Caki2 (cell line): ENCODE measurements at places on chromosomes 1 and 21.

- no peak for DNase-seq
Observed at GRCh38 chr1:101316256-101316655, 79.4 kb downstream of the S1PR1 start.

- DNase-seq: no peak
Observed at GRCh38 chr1:155001425-155001674, 1.3 kb upstream of the ZBTB7B start.

DNA sequence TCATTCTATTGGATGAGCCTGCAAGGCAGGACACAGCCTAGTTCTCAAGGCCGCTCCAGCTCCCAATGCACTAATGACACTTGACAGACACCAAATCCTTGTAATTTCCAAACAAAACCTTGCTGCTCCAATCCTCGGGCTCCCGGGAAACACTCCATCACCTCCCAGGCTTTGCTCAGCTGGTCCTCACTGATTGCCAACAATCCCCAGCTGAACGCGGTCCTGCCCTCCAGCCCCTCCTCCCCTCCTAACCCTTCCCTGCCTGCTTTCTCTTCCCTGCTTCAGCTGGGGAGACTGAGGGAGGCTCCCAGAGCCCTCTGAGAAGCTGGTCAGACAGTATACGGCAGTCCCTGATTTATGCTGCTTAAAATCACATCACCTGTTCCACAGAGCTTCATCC lies 114.4 kb upstream of the TNR start:
- no peak for DNase-seq

- DNase-seq: no peak
Observed at GRCh38 chr1:231021540-231022031, 18.5 kb downstream of the FAM89A start.

- DNase-seq: peak; percentile 22
Observed at GRCh38 chr21:32653326-32653901, 41.2 kb upstream of the CFAP298 start.

- no peak for DNase-seq
Observed at GRCh38 chr1:162179121-162179520, 109.6 kb downstream of the NOS1AP start.

DNA sequence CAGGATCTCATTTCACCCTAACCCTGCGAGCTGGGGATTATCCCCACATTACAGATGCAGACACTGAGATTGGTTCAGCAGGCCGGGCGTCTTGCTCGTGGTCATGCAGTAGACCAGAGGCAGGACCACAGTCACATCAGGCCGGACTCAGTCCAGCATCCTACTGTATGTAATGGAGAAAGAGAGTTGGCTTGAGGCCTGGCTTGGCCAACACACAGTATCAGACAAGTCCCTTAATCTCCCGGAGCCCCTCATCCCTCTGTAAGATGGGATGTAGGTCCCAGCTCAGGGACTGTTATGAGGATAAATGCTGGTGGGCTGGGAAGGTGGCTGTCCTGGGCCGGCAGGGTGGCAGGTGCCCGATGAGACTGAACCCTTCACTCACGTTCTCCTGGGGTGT lies 66.1 kb upstream of the ACTL8 start:
- DNase-seq: no peak

GRCh38 chr1:51313961-51314777 lies 16.2 kb downstream of the TTC39A start:
- DNase-seq: peak; percentile 76

- no peak for DNase-seq
Observed at GRCh38 chr1:245168086-245168485, 13.3 kb downstream of the KIF26B start.

GRCh38 chr1:212396638-212397037 lies 18.0 kb downstream of the PACC1 start:
- peak; percentile 26 for DNase-seq

DNA sequence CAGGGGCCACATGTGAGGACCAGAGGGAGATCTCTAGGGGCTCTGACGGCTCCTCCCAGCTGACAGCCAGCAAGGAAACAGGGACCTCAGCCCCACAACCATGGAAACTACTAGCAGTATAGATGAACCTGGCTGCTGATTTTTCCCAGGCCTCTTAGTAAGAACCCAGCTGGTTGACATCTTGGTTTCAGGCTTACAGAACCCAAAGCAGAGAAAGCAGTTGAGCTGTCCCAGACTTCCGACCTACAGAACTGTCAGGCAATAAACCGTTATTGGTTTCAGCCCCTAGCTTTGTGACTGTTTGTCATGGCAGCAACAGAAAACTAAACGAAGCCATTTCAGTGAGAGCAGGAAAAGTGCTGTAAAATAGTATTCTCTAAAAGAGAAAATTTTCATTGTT lies 36.4 kb downstream of the ETS2 start:
- no peak for DNase-seq

DNA sequence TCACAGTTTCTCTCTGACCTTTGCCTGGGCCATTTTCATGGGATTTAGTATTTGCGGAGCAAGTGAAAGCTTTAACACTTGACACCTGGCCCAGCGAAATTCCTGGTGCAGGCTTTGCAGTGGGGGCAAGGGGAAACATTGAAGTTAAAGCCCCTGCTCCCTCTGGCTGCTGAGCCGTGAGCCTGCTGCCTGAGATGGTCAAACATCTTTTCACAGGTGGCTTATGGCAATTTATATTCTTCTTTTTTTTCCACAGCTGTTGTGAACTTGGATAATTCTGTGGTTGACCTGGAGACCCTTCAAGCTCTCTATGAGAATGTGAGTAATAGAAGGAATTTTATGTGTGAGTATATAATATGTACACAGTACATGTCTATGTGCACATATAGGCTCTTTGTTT lies 202.9 kb downstream of the FMN2 start:
- no peak for DNase-seq

DNA sequence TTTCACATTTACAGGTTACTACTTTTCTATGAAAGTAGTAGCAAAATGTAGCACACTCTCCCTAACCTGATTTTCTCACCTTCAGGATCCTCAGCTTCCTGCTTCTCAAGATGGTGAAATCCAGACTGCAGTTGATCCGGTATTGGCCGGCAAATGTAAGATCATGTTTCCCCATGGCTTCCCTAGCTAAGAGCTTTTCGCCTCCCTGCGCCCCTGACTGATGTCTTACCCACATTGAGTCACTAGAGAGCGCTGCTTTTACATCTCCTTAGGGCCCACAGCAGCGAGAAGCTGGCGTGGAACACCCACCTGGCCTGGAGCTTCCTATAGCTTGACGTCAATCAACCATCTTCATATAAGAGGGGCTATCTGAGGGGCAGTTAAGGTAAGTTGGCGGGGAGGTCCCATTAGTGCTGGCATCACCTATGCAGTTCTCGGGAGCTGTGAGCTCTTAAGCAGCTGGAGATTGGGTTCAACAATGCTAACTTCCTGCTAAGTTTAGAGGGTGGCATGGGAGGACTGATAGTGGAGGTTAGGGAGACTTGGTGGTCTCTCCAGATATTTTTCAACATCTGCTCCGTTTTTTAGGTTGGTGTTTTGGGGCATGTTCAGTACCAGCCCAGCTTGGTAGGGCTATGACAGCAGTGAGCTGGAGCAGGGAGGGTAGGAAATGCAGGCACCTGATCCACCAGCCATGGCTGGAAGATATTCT lies 5.5 kb downstream of the PTPN7 start:
- DNase-seq: no peak

DNA sequence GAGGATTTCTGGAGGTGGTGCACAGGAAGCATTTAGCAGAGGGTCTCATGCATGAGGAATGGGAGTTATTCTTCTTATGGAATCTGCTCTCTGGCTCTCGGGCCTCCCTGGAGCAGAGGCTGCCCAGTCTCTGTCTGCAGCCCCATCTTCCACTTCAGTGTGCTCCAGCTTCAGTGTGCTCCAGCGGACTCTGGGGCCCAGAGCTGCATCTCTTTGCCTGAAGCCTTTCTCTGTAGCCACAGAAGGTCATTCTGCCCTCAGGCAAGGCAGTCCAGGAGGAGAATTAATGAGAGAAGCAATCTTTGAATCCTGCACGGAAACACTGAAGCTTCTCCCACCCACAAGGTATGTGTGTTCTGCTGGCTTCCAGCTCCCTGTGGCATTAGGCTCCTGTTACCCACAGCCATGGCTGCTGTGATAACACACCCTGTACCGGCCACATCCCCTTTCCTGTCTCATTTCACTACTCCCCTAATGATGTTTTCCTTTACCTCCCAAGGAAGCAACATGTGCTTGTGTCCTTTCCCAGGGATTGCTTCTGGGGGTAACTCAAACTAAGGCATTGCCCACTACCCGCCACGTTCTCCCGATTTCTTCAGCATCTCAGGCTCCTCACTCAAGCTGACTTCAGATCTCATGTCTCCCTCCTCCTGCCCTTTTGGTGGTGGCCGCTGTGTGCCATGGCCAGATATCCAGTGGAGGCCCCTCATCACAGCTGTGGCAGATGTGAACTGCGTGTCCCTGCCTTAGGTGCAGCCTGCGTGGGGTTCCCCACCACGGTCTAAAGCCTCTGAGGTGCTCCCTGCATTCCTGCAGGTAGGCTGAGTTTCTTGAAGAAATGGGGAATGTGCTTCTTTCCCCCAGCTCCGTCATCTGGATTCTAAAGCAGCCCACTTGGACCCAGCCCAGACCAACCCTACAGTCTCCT lies 181.2 kb upstream of the GALNT2 start:
- DNase-seq: no peak

GRCh38 chr1:201487742-201488141 lies 18.8 kb upstream of the PHLDA3 start:
- no peak for DNase-seq

- DNase-seq: no peak
Observed at GRCh38 chr1:23224739-23225648, 7.7 kb upstream of the HTR1D start.

DNA sequence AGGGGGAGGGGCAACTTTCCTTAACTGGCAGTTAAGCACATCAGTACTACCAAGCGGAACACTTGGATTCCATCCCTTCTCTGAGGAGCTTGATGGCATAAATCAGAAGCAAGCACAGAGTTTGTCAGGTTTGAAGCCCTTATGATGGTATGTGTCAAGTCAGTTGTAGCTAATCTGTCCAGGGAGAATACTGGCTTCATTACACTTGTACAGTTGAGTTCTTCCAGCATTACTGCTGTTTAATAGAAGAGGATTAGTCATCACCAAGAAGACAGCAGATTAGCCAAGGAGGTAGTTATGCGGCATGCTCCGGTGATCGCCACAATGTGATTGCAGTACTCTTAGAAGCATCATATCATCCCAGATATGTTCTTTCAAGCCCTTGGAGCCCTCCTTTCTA lies 2.1 kb upstream of the TDRD5 start:
- DNase-seq: peak; percentile 50

- DNase-seq: no peak
Observed at GRCh38 chr1:39761016-39761415, 10.1 kb downstream of the OXCT2 start.

DNA sequence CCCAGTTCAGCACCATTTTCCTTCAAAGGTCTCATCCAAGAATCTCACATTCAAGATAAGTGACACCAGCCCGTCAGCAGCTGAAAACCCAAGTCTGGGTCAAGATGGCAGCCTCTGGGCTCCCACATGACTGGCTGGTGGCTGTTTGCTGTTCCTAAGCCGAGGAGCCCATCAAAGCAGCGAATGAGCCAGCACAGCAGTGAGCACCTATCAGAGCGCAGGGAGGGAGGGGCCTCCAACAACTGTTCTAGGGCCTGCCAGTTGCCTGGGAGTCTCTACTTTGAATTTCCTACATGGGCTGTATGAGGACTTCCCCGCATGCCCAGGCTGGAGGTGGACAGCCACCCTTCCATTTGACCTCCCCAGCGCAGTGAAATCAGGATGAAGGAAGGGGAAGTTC lies 102.7 kb downstream of the ADARB1 start:
- no peak for DNase-seq

GRCh38 chr1:164771619-164772361 lies 212.8 kb downstream of the PBX1 start:
- peak; percentile 88 for DNase-seq

DNA sequence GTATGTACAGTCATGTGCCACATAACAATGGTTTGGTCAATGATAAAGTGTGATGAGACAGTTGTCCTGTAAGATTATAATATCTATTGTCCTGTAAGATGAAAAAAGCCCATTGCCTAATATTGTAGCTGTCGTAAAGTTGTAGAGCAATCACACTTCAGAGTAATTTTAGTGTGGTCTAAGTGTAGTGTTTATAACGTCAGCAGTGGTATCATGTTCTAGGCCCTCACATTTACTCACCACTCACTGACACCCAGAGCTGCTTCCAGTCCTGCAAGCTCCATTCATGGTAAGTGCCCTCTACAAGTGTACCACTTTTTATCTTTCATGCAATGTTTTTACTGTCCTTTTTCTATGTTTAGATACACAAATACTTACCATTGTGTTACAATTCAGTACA lies 259.9 kb upstream of the RAB4A start:
- DNase-seq: no peak

GRCh38 chr1:213335084-213335483 lies 284.0 kb downstream of the RPS6KC1 start:
- no peak for DNase-seq

DNA sequence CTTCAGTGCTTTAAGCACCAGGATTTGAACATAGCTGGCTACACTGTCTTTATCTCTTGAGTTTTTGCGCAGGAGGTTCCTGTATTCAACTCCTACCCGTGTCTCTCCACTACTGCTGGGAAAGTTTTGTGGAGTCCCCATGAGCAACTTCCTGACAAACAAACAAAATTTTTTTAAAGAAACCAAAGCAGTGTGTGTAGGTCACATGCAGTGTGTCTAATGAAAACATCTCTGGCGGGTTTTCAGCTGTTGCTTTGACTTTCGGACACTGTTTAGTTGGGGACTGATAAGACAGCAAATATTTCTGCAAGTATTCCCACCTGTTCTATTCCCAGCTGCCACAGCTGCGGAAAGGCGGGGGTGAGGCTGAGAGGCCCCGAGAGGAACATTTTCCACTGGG lies 2.0 kb downstream of the PSEN2 start:
- DNase-seq: no peak

- no peak for DNase-seq
Observed at GRCh38 chr1:190029441-190029840, 448.2 kb downstream of the BRINP3 start.

GRCh38 chr21:40553781-40554180 lies 293.2 kb downstream of the DSCAM start:
- DNase-seq: no peak

DNA sequence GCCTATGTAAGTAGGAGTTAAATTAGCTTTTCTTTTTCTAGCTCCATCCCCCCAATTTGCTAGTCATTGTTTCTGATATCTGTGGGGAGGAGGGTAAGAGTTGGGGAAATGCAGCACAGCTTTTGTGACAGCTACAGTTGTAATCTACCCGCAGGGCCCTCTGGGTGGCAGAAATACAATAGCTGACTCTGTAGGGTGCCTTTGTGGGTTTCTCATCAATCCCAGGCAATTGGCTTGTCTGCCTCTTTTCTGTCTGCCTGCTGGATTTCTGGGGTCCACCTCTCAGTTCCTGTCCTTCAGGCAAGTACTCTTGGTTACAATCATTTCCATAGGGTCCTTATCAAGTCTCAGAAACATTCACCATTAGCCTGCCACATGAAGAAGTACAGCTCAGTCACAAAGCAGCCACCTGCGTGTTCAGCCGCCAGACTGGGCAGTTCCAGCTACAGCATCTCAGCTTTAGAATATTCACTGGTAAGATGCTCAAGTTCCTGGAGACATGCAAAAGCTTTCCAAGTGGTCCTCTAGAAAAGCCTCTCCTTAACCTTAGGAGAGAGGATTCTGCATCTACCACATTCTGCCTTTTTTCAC lies 19.2 kb upstream of the SLC44A5 start:
- no peak for DNase-seq

GRCh38 chr1:169345511-169345910 lies 22.1 kb downstream of the NME7 start:
- DNase-seq: no peak

GRCh38 chr1:92784021-92784638 lies 778 bp downstream of the EVI5 start:
- peak; percentile 10 for DNase-seq

GRCh38 chr1:116537898-116538297 lies 32.9 kb downstream of the CD58 start:
- DNase-seq: no peak
